Stimulated activated CD4-positive, alpha-beta T cell treated with anti-CD3 and anti-CD28 coated beads, Interleukin-15, amount 100 ng/mL, for 1 hour (primary cell): ENCODE measurements at places on chromosomes 1 and 21.

DNA sequence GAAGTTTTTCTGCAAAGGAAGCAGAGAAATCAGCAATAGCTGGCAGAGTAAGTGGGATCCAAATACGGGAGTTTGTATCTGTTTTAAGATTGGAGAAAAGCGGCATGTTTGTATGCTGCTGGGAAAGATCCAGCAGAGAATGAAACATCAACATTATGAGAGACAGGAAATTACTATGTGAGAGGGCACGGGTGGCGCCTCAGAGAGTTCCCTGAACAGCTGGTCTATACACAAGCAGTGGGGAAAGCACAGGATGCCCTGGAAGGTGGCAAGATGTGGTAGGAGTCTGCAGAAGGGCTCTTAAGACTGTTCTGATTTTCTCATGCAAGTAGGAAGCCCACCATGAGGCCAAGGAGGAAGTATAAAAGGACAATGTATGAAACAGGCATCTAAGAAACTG is 130.4 kb downstream of the RERE start:
- DNase-seq, result no peak

- DNase-seq, result no peak
Measured at GRCh38 chr1:217673387-217673786, 42.2 kb downstream of the SPATA17 start.

- DNase-seq, result no peak
Measured at GRCh38 chr1:107593501-107594209, 371.3 kb downstream of the VAV3 start.

DNA sequence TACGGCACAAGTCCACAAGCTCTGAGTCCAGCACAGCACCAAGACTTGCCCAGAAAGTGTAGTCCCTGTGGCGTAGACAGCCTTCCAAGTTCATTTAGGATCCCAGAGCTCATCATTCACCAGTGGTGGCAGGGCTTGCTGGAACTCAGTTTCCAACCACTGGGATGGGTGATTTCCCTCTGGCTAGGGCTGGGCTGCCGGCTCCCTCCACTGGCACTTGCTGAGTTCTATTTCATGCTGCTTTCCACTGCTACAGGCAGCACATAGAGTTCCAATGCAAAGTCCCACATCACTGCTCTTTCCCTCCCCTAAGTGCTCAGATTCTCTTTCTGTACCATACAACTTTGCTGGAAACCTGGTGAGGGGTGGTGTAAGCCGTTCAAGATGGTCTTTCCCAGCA is 510.3 kb upstream of the TMPRSS15 start:
- no peak for DNase-seq

- no peak for DNase-seq
Measured at GRCh38 chr1:243977094-243977493, 74.0 kb upstream of the ZBTB18 start.

- no peak for DNase-seq
Measured at GRCh38 chr1:233640179-233640578, 26.3 kb downstream of the KCNK1 start.

- no peak for DNase-seq
Measured at GRCh38 chr1:161069241-161069640, 450 bp downstream of the ARHGAP30 start.

- DNase-seq, result no peak
Measured at GRCh38 chr1:17470021-17470799, 30.7 kb upstream of the RCC2 start.

GRCh38 chr1:161282991-161283390 is 24.4 kb downstream of the PCP4L1 start:
- DNase-seq, result no peak

GRCh38 chr1:53590104-53590503 is 130.9 kb downstream of the DMRTB1 start:
- DNase-seq, result no peak

- DNase-seq, result no peak
Measured at GRCh38 chr1:232291261-232291660, 338.7 kb downstream of the SIPA1L2 start.

DNA sequence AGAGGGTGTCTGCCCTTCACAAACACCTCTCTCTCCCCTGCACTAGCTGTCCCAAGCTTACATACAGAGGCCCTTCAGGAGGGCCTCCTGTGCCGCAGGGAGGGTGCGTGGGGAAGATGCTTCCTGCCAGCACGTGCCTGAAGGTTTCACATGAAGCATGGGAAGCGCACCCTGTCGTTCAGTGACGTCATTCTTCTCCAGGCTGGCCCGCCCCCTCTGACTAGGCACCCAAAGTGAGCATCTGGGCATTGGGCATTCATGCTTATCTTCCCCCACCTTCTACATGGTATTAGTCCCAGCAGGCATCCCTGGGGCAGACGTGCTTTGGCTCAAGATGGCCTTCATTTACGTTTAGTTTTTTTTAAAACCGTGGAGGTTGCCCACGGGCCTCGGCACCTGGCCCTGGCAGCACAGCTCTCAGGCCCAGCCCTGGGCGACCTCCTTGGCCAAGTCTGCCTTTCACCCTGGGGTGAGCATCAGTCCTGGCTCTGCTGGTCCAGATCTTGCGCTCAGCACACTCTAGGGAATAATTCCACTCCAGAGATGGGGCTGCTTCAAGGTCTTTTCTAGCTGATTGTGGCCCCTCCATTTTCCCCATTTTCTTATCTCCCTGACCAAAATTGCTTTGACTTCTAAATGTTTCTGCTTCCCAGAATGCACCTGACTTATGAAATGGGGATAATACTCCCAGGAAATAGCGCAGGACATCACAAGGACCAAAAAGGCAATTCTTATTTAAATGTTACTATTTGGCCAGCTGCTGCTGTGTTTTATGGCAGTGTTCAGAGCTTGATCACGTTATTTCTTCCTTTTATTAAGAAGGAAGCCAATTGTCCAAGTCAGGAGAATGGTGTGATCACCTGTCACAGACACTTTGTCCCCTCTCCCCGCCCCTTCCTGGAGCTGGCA is 6.1 kb downstream of the NPPA start:
- DNase-seq, result no peak

GRCh38 chr1:90262791-90263190 is 267.9 kb downstream of the ZNF326 start:
- DNase-seq, result no peak

- no peak for DNase-seq
Measured at GRCh38 chr1:96309783-96310182, 411.8 kb upstream of the PTBP2 start.

DNA sequence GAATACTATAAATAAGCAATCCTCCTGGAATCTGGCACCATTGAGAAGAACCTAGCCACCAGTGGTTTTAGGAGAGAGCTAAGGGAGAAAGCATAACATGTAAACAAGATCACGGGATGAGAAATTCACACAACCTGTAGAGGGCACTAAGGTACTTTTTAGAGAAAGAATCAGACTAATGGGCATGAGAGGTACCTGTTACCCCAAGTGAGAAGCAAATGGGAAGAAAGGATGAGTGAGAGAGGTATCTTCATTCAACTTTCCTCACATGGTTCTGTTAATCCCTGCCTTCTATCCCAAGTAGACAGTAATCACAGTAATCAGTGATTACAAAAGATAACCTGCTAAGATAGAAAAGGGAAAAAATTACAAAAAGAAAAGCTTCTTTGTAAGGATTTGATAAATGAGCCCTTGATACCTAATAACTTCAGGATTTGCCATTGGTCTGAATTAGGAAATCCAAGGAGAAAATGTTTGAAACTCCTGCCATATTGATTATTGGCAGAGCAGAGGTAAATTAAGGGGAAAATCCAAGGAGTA is 251.1 kb upstream of the ADGRL2 start:
- DNase-seq, result no peak

- no peak for DNase-seq
Measured at GRCh38 chr1:154810571-154810970, 59.5 kb downstream of the KCNN3 start.

DNA sequence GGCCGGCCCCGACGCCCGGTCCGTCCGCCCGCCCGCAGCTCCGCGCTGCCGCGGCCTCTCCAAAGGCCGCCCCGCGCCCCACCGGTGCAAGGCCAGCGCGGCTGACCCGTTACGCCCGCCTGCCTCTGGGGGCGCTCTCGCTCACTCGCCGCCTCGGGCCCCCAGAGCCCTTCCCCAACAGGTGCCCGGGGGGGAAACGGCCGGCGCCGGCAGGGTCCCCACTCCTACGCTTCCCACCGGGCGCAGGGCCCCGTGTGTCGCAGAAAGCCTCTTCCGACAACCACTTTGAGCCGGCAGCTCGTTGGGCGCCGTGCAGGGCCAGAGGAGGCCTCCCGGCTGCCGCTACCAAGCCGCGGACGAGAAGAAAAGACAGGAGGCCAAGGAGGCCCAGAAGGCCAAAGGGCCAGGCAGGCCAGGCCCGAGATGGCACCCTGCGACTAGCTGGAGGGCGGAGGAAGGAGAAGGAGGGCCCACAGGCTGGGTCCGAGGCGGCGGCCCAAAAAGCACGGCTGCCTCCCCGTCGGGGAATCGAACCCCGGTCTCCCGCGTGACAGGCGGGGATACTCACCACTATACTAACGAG is 64.9 kb upstream of the FCGR2A start:
- DNase-seq, result peak; percentile 54

DNA sequence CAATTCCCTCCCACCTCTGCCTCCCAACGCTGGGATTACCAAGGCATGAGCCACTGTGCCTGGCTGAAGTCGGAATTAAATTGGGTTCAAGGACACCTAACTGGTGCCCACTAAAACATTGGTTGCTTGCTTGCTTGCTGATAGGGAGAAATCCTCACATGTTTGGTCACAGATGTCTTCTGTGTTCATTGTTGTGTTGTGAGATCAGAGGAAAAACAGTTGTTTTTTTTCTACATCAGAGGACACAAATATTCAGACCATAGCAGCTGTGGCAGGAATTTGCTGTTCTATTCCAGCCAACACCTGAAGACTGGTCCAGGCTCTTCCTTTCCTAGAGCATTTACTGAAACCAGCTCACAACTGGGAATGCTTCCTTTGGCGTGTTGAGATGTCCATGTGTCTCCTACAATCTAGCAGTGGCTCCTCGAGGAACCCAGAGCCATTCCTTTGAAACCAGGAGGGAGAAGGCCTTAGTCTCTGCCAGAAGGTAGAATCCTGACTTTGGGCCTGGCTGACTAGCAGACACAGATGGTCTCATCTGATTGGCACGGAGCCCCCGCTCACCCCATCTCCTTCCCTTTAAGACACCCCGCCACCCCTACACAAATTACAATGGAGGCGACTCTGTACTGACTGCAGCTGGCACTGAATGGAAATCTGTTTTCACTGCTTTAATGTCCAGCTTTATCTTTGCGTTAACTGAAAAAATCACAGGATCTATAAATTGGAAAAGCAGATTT is 24.3 kb upstream of the TRIM17 start:
- no peak for DNase-seq

GRCh38 chr21:35895598-35895997 is 164.7 kb downstream of the SETD4 start:
- no peak for DNase-seq

GRCh38 chr1:12180315-12180714 is 13.5 kb downstream of the TNFRSF1B start:
- DNase-seq, result no peak

- DNase-seq, result no peak
Measured at GRCh38 chr21:42553435-42553834, 39.8 kb downstream of the SLC37A1 start.

- DNase-seq, result no peak
Measured at GRCh38 chr1:193325771-193326170, 139.4 kb upstream of the B3GALT2 start.

- DNase-seq, result no peak
Measured at GRCh38 chr1:215084621-215085020, 2.1 kb downstream of the KCNK2 start.

- DNase-seq, result no peak
Measured at GRCh38 chr1:192140382-192140781, 17.9 kb upstream of the RGS18 start.

DNA sequence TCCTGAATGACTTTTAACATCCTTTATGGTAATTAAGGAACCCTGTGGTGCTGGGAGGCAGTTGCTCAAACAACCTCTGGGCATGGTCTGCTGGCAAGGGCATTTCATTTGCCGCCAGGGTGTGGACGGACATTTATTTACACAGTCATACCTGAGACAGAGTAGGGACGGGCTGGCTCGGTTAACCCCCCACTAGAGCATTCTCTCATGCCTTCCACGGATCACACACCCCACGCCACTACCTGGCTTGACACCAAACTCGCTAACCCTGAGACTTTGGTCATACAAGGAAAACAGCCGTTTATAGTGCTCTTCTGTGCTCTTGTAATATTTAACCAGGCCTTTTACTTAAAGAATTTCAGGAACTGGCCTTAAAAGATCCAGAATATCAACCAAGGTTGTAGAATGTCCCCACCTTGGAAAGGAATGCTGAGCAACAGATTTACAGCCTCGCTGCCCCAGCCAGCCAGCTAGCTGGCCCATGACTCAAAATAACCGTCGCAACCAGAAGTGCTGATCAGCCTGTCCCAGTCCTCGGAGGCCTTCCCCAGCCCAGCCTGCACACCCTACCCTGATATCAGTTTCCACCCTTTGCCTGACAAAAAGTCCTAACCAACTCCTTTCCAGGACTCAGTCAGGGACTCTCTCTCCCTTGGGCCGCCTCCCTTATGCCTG is 6.5 kb upstream of the PDXK start:
- DNase-seq, result no peak

- no peak for DNase-seq
Measured at GRCh38 chr1:115429241-115429640, 91.2 kb upstream of the NGF start.

- no peak for DNase-seq
Measured at GRCh38 chr21:35465741-35466140, 416.6 kb upstream of the RUNX1 start.

DNA sequence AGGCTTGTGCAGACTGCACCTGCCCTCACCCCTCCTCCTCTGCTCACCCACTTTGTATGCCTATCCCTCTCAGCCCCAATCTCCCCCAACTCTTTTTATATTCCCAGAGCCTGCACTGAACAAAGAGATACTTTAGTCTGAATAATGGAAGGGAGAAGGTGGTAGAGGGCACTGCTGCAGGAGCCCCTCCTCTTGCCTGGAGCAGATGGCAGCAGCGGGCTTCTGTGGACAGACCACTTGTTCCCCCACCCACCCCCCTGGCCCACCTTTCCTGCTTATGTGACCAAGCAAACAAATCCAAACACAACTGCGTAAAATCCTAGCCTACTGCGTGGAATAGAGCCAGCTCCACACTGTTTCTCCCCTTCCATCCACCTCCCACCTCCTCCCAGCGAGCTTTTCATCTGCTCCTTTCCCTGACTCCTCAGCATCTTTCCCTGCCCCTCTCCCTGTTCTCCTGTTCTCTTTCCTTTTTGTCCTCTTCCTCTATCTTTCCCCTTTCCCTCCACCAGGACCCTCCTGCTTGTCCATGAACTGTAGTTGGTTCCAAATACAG is 27.5 kb downstream of the RGS8 start:
- DNase-seq, result no peak

GRCh38 chr1:204357551-204358490 is 1.9 kb downstream of the PLEKHA6 start:
- DNase-seq, result no peak

GRCh38 chr1:77063118-77063517 is 156.1 kb downstream of the PIGK start:
- no peak for DNase-seq

DNA sequence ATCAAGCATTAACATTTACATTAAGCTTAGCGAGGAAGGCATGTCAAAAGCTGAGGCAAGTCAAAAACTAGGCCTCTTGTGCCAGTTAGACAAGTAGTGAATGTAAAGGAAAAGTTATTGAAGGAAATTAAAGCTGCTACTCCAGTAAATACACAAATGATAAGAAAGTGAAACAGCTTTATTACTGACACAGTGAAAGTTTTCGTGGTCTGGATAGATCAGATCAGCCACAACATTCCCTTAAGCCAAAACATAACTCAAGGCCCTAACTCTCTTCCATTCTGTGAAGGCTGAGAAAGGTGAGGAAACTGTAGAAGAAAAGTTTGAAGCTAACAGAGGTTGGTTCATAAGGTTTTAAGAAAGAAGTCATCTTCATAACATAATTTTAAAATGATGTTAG is 131.9 kb downstream of the VAV3 start:
- DNase-seq, result no peak
